ENCODE measurements at places on chromosomes 4 and X.
A peak's percentile ranks its signal among the peaks of the same experiment; 100 is the strongest.

DNA sequence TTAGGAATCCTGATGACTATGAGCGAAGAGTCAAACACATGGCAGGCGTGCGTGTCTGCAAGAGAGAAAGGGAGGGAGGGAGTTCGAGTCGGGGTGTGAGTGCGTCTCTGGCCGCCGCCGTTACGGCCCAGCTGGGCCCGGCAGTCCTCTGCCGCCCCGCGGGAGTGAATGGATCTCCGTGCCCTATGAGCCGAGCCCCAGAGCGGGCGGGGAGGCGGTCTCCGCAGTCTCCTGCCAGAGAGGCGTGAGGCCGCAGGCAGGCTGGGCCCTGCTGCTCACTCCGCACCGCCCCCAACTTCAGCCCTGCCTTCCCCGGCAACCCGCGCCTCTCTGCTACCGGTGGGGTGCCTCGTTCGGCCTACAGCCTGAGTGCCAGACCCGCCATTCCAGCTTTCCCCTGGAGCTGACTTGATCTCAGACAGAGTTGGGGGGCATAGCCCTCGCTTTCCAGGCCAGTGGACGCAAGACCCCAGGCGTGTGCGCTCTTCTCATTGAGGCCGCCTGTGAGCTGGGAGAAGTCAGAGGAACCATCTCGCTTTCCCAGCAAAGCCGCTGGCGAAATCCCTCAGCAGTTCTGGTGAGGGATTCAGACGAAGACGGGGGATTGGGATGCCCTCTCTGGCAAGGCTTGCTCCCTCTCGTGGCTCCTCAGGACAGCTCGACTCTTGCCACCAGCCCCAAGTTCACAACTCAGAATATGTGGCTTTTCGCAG lies 1.4 kb downstream of the SLC16A2 start:
- DNase-seq = no peak

DNA sequence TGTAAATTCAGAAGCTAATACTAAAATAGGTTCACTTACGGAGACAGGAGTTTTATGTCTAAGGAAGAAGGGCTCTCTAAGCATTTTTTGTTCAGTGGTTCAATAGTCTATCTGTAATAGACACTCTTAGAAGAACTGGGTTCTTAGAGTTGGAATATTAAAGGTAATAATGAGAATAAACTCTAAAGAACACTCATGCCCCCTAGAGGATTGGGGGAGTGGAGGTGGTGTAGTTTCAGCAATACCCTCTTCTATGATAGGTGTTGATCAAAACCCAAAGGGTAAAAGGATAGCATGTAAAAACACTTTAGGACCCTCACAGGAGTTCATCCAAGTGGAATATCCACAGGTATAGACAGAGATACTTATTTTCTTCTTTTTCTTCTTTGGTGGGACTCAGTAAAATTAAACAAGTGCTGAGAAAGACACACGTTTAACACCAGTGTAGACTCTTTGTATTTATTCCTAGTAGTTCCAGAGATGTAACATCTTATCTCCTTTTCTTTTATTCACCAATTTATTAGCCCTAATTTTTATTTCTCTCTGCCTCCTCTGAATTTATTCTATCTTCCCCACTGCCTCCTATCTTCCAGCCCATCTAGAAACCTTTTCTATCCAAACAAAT lies 25.7 kb upstream of the MND1 start:
- DNase-seq = no peak

DNA sequence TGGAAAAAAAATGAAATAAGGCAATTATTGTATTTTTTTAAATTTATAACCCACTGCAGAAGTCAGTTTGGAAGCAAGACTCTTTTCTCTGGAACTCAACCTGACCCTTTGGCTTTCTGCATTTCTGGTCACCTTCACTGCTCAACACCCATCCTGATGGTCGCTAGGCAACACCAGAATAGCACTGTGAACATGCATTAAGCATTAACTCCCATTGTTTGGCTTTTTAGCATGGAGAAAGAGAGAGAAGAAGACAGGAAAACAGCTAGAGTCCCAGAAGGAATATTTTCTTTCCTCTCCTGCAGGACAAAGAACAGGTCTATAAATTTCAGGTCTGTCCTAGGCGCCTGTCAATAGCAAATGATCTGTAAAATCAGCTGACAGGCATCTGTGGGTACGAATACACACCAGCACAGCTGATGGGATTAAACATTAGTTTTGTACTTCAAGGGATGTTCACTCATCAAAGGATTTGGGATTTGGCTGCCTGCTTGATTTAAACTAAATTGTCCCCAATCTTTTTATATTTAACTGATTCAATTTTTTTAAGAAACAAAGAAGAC lies 137.2 kb upstream of the ETNPPL start:
- no peak for DNase-seq

DNA sequence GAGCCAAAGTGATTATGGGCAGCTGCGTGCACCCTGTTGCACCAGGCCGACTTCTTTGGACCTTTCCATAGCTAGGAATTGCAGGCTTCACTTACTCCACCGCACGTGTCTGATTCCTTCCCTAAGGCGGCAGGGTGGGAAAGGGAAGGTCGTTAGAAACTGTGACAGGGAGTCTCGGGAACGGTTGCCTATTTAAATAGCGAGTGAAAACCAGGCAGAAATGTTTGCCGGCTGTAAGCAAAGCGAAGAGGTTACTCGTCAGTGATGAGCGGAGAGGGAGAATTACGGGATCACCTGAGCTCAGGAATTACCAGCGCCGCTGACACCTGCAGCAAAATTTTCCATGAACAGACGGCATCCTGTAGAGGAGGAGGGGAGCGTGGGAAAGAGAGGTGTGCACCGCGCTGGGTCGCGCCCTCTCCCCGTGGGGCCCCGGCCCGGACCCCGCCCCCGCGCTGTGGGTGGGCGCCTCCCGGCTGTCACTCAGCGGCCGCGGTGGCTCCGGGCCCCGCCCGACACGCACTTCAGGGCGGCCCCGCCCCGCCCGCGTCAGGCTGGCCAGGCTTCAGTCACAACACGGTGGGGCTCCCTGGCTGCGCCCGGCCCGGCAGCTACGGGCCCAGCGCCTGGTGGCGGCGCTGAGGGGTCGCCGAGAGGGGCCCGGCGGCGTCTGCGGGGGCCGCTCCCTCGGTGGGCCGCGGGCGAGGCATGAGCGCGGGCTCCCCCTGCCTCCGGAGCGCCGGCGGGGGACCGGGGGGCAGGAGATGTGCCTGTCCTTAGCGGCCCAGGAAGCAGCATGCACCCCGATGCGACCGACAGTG lies at the start of gene SNX25:
Gene SNX25, plus strand, starts transcription at position 568 of the 821 bp plus-strand sequence. Its CDS starts 229 bp downstream, at position 797.
- no peak for DNase-seq

DNA sequence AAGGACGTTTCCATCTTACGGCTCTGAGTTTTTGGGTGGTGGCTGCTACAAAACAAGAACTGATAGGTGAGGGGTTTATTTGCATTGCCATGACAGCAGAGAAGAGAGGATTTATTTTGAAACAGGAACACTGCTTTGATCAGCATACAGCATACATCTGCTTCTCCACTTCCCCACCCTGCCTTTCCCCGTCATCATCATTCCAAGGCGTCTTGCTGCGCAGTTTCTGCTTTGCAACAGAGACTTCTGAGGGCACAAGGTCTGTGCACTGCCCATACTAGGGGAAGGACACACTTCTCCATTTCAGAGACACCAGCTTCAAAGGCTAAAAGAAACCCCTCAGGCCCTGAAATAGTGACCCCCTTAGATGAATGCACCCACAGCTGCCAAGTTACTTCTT lies 19.1 kb downstream of the STARD8 start:
- DNase-seq = no peak

DNA sequence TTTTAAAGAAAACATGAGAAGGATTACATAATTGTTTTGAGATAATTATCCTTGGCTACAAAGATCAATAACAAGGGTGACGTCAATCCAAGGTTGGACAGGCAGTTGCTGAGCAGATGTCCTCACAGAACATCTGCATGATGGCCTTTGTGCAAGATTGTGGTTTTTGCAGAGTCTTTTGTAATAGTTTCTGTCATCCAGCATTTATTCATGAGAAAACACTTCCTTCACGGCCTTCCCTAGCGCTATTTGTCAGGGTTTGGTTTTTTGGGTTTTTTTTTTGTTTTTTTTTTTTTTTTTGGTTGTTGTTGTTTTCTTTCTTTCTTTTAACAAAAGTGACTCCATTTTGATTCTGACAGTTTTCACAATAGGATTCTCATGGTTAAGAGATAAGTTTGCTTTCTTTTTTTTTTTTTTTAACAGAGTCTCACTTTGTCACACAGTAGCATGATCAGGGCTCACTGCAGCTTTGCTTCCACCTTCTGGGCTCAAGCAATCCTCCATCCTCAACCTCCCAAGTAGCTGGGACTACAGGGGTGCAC lies 31.5 kb upstream of the ELF2 start:
- no peak for DNase-seq

GRCh38 chrX:129769467-129770154 lies 10.1 kb upstream of the SASH3 start:
- no peak for DNase-seq

DNA sequence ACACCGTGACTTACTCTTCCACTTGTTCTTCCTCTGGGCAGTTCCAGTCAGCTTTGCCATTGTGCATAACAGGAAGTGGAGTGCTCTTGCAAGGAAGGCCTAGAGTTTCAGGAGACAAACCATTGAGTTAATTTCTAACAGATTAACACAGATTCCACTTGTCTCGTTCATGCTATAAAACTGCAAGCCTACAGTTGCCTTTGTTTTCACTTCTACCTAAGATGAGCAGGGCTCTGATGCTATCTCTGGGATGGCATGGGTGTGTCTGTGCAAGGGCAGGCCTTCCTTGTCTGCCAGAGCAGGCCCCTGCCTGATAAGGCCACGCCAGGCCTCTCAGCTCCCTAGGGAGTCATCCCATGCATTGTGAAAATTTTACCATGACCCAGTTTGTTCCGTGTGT lies 67.7 kb upstream of the PGRMC2 start:
- DNase-seq = no peak

DNA sequence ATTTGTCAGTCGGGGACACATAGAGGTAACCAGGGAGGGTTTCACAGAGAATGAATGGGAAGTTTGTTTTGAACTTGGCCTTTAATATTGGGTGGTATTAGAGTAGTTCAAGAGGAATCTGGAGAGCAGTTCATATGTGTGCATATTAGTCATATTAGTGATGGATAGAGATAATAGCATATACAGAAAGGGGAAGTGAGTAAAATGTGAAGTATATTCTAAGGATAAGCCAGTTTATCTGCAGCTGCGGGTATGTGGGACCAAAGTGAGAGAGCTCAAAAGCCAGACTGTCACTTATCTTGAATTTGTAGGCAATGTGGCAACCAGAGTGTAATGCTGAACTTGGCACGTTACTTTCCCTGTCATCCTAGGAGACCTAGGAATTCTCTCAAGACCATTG lies 169.9 kb downstream of the AFF2 start:
- no peak for DNase-seq

- DNase-seq = no peak
Observed at GRCh38 chrX:141375011-141375760, 132.9 kb upstream of the SPANXC start.

DNA sequence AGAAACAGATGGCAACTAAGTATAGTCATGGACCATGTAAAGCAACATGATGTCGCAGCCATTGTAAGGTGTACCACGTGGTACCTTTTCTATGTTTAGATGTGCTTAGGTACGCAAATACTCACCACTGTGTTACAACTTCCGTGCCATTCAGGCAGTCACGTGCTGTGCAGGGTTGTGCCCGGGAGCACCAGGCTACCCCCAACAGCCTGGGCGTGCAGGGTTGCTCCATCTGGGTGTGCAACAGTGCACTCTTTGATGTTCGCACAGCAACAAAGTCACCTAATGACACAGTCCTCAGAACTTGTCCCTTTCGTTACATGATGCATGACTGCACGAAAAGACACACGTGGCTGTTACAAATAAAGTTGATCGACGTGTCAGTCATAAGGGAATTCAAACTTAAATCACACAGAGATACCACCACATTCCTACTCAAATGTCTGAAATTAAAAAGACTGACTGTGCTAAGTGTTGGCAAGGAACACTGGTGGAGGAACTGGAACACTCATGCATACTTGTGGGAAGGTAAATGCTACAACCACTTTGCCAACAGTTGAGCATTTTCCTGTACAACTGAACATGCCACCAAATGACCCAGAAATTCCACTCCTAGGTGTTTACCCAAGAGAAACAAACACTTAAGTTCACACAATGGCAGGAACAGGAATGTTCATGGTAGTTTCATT lies 24.3 kb downstream of the CPLX1 start:
- DNase-seq = no peak

GRCh38 chrX:109732017-109732801 lies 848 bp downstream of the ACSL4 start:
- no peak for DNase-seq

GRCh38 chrX:154595559-154596249 lies 10.8 kb downstream of the CTAG1A start:
- DNase-seq = no peak

DNA sequence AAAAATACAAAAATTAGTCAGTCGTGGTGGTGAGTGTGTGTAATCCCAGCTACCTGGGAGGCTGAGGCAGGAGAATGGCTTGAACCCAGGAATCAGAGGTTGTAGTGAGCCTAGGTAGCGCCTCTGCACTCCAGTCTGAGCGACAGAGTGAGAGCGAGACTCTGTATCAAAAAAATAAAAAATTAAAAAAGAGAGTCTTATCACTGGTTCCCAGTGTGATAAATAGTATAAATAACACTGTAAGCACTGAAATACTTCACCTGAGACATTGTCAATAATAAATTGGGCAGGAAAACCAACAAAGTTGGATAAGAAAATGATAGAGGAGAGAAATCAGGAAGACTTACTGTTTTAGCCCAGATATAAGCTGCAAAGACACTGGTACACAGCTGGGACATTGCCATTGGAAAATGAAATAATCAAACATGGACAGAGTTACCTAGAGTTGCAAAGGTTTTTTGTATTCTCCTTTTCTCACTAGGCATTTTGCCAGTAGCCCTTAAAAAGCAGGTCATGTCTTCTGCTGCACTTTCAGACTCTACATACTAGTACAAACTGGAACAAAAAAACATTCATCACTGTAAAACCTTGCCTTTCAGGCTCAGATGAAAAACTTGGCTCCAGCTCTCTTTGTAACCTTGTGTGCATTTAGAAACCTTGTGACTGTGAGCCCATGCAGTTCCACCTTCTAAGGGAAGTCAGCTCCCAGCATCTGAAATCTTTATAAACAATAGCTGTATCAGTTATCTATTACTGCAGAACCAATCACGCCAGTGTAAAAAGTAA lies 55.0 kb upstream of the PPP1R2C start:
- peak; percentile 17 for DNase-seq

DNA sequence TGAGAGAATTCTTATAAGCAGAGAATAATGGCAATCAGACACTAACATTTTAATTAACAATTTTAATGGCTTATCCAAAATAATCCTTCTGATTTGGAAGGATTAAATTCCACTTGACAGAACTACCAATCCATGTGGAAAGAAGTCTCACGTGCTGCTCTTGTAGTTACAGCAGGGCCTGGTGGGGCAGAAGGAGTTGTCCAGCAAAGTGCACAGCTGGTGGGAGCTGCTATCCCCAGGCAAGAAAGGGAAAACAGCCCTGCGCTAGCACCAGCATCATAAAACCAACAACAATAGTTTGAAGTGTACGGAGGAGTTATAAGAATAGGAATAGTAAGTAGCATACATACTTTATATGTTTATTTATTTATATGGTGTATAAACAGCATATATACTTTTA lies 127.4 kb upstream of the TRIM2 start:
- no peak for DNase-seq
